Activated T-cell treated with anti-CD3 and anti-CD28 coated beads, Interleukin-2, amount 50 U/mL, for 72 hours (primary cell): ENCODE measurements at places on chromosomes 3 and 15. TPM values are rescaled to one million over a fixed set of nuclear protein-coding genes. Genes with fewer than 3 reads are reported as not detected.

- no peak for DNase-seq
Measured at GRCh38 chr15:73949496-73949895, 23.2 kb downstream of the LOXL1 start.

GRCh38 chr3:114566767-114567166 is 272.9 kb downstream of the TIGIT start:
- no peak for DNase-seq

OXSM gene
- total RNA-seq, result 18.2 TPM

- no peak for DNase-seq
Measured at GRCh38 chr3:156449710-156450574, 105.0 kb downstream of the SSR3 start.

CPNE9 gene
- total RNA-seq, result 0.46 TPM

DNA sequence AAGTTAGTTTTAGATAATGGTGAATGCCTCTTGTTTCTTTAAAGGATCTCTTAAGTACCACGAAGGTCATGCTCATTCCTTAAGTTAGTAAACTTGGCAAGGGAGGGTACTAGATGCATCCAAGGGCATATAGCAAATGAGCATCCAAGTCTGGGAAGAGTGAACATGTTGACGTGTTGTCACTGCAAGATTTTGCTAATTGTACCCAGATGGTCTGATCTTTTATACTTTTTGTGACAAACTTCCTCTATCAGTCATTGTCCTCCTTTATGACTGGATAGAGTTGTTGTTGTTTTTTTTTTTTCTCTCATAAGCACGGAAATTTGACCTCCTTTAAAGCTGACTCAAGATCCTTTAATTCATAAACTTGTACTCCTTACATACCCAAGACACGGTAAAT is 121.3 kb downstream of the CHST2 start:
- no peak for DNase-seq

DNA sequence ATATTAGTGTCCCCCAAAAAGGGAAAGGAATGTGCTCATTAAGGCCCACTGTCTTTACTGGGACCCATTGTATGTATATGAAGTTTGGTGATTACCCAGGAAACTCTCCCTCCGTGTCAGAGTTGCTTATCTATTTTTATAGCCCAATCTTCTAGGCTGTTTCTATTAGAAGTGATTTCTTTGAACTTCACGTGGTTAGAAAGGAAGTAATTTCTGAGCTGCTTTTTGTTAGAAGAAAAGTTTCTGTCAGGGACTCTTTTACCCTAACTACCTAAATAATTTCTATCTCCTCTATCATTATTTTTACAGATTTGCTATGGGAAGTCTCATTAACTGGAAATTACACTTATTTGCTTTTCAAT is 17.7 kb upstream of the SENP7 start:
- no peak for DNase-seq
